ENCODE measurements at places on chromosomes 2 and 18.

DNA sequence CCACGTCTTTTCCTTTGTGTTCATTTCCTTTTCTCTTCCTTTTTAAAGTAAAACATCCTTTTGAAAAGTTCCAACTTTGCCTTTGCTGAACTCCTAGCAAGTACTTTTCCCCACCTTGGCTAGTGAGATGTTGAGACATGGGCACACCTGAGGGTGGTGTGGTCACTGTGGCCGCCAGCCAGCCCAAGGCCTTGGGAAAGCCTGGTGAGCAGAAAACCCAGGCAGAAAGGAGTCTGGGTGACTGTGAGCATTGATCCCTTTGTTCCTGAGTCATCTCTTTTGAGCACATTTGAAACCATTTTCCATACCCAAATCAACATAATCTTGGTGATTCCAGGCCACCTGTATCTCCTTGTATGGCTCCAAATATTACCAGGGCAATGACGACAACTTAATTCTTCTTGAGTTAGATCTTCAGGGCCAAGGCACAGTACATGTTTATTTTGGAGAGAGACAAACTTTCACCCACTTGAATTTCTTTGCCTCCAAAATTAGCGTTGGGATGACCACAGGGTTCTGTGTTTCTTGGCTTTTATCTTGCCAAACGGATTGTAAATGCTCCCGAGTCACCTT is 14.5 kb downstream of the EPAS1 start:
- DNase-seq, result no peak

- no peak for DNase-seq
Observed at GRCh38 chr2:197304556-197305011, 6.0 kb downstream of the ANKRD44 start.

DNA sequence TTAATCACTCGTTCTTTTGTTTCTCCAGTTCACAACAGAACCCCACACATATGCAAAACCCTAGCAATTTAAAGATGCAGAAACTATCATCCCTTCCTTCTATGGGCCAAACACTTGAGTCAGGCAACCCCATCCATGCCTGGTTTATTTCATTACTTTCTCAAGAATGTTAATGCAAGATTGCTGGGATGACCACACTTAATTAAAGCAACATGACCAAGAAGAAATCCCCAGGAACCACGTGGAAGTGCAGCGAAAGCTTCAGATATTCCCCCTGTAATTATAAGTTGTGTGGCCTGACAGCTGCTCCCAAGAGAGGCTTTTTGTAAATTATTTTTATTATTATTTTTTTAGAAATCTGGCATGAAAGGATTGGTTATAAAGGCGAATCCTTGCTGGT is 246.2 kb upstream of the ID2 start:
- no peak for DNase-seq

DNA sequence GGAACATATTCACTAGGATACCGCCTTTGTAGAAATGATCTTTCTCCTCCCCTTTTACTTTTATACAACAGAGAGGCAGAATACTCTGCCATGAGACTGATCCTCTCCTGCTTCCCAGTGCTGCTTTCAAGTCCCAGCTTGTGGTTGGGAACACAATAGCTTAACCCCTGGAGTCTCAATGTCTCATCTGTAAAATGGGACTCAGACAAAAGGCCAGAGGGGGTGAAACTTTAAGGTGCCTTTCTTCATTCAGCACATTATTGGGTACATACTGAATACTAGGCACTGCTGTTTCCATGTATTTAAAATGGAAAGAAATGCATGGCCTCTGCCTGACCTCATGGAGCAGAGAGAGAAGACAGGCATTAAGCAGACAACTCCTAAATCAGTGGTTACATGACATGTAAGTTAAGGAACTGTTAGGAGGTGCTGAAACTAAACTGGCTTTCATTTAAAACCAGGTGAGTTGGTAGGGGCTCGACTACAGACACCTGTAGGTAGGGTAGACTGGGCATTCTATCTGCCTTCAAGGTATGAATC is 53.8 kb downstream of the MAP4K4 start:
- no peak for DNase-seq
